Caco-2 (cell line): ENCODE measurements at places on chromosomes 1 and 21. TPM values are rescaled to one million over a fixed set of nuclear protein-coding genes. Genes with fewer than 3 reads are reported as not detected.
A peak's percentile ranks its signal among the peaks of the same experiment; 100 is the strongest.

- H3K27ac ChIP-seq: no peak overlapping the region
- no peaks in the 10 kb centered on the region for H3K27me3 ChIP-seq
- DNase-seq: no peak
- no peaks in the 10 kb centered on the region for H3K4me1 ChIP-seq
Observed at GRCh38 chr1:147223740-147224615, 1.2 kb downstream of the FMO5 start.

DNA sequence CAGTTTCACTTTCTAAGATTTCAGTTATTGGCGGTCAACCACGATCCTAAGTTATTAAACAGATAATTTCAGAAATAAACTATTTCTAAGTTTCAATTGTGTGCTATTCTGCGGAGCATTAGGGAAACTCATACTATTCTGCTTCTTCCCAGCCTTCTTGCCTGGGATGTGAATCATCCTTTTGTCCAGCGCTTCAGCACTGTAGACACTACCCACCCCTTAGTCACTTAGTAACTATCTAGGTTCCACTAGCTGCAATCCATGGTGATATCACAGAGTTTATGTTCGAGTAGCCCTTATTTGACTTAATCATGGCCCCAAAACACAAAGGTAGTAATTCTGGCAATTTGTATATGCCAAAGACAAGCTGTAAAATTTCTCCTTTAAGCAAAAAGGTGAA, 279.9 kb upstream of the ADAMTS5 start:
- no peaks in the 10 kb centered on the region for H3K4me1 ChIP-seq
- H3K27me3 ChIP-seq: no peaks in the 10 kb centered on the region
- no peak for DNase-seq
- no peaks in the 10 kb centered on the region for H3K36me3 ChIP-seq

GRCh38 chr1:178238722-178239510, 145.0 kb downstream of the RASAL2 start:
- H3K36me3 ChIP-seq: no peaks in the 10 kb centered on the region
- peak; percentile 17 for DNase-seq
- no peak overlapping the region for H3K4me3 ChIP-seq
- no peak overlapping the region for H3K27ac ChIP-seq

NUF2 gene
- total RNA-seq: 33.8 and 40.0 TPM in 2 replicates

C1orf94 gene
- not detected in 2 replicates for total RNA-seq

DNA sequence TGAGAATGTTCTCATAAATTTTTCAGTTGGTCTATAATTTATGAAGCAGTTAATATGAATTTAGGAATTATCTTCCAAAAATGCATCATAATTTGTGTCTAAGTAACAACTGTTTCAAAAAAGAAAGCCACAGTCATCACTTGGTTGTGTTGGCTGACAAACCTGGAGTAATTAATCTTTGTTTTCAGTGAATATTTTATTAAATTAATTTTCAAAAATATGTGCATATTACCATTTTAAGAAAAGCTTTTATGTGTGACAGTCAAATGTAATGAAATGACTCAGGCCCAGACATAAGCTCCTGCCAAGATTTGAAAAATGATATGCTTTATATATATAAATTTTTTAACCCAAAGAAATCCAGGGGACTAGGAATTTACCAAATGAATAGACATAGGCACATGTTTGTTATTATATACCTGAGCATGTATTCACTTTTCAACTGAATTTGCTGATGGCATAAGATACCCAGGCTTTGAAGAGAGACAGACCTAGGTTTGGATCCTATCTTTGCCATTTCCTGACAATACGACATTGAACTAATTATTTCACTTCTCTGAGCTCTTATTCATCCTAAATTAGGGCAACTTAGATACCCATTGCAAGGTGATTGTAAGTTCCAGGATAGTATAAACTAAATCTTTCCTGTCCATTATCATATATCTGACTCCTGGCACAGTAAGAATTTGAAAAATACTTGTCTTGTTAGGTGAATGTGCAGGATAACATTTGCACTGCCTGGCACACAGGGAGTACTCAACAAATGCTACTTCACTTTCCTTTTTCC, 729.5 kb upstream of the ADGRL2 start:
- H3K36me3 ChIP-seq: no peaks in the 10 kb centered on the region
- no peak overlapping the region for H3K4me3 ChIP-seq
- no peak for DNase-seq
- no peaks in the 10 kb centered on the region for H3K27me3 ChIP-seq
- H3K4me1 ChIP-seq: no peaks in the 10 kb centered on the region

DNA sequence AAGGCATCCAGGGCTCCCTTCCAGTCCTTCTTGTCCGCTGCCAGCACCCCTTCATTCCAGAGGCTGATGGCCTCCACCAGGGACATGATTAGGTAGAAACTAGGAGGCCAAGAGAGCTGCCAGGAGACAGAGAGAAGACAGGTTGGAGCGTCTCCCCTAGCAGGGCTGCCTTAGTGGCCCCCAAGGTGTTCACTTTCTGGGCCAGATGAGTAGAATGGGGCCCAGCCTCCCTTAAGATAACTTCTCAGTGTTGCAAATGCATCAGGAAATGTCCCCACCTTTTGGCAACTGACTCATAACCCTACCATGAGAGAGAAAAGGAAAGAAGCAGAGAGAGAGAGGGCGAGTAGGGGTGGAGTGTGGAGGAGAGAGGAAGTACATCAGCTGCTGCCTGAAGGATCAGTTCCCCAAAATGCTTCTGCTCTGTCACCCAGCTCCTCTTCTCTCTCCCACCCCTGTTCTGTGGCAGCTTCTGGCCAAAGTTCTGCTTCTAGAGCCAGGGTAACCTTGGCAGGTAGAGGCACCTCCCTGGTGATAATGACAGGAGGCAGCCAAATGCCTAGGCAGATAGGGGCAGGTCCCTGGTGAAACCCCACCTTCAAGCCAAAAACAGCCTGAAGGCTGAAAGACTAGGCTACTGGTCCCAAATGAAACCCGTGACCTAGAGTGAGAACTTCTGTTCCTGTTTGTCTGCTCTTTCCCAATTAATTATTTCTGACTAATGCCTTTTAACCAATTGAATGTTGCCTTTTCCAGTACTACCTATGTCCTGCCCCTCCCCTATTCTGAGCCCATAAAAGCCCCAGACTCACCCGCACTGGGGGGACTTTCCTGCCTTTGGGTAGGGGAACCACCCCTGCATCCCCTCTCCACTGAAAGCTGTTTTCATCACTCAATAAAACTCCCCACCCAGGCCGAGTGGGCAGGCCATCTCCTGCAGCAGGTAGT, at the start of gene NCF2:
Gene NCF2, minus strand, starts transcription at position 216 of the 948 bp plus-strand sequence. Its CDS starts 130 bp downstream, at position 86.
- H3K27ac ChIP-seq: no peak within 1 kb of the TSS
- no peaks in the 10 kb centered on the region for H3K27me3 ChIP-seq
- DNase-seq: no peak
- H3K4me3 ChIP-seq: no peak within 1 kb of the TSS
- no peaks in the 10 kb centered on the region for H3K4me1 ChIP-seq
- H3K36me3 ChIP-seq: no peaks in the 10 kb centered on the region

NOTCH2 gene
- total RNA-seq: 41.1 and 45.2 TPM in 2 replicates

DNA sequence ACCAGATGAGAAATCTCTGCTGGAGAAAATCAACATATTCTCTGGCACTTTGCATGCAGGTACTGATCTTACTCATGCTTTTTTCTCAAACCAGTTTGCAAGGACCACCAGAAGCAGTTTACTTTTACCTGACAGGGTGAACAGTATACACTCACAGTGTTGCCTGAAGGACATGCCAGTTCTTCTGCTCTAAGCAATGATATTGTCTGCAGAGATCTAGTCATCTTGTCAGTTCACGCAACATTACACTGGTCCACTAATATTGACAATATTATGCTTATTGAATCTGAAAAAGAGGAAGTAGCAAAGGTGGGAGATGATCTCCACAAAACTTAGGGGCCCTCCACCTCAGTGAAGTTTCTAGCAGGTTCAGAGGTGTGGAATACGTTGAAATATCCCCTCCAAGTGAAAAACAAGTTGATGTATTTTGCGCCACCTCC, 3.8 kb upstream of the S100B start:
- H3K27me3 ChIP-seq: no peaks in the 10 kb centered on the region
- no peak for DNase-seq
- H3K4me3 ChIP-seq: no peak overlapping the region
- H3K36me3 ChIP-seq: no peaks in the 10 kb centered on the region
- H3K4me1 ChIP-seq: no peaks in the 10 kb centered on the region
- H3K27ac ChIP-seq: no peak overlapping the region

TXLNA gene
- 33.2 and 35.0 TPM in 2 replicates for total RNA-seq

GRCh38 chr1:232249339-232249738, 380.6 kb downstream of the SIPA1L2 start:
- no peaks in the 10 kb centered on the region for H3K4me1 ChIP-seq
- DNase-seq: no peak
- H3K27me3 ChIP-seq: no peaks in the 10 kb centered on the region
- peak overlapping the region; percentile 46 for H3K27ac ChIP-seq

GPA33 gene
- total RNA-seq: not detected in 2 replicates

HMGN2 gene
- total RNA-seq: 389 and 421 TPM in 2 replicates

GRCh38 chr1:3510136-3510955, 55.9 kb downstream of the ARHGEF16 start:
- H3K36me3 ChIP-seq: no peaks in the 10 kb centered on the region
- H3K4me1 ChIP-seq: no peaks in the 10 kb centered on the region
- no peaks in the 10 kb centered on the region for H3K27me3 ChIP-seq
- no peak overlapping the region for H3K27ac ChIP-seq
- no peak overlapping the region for H3K4me3 ChIP-seq

KRTAP7-1 gene
- total RNA-seq: not detected in 2 replicates

FNDC7 gene
- 0.16 TPM in 1 of 2 replicates, not detected in the other for total RNA-seq

GRCh38 chr1:225977937-225978748, 21.0 kb downstream of the SDE2 start:
- H3K27me3 ChIP-seq: no peaks in the 10 kb centered on the region
- no peak overlapping the region for H3K27ac ChIP-seq
- peaks cover 3% of the 10 kb centered on the region for H3K36me3 ChIP-seq
- H3K4me1 ChIP-seq: no peaks in the 10 kb centered on the region

DNA sequence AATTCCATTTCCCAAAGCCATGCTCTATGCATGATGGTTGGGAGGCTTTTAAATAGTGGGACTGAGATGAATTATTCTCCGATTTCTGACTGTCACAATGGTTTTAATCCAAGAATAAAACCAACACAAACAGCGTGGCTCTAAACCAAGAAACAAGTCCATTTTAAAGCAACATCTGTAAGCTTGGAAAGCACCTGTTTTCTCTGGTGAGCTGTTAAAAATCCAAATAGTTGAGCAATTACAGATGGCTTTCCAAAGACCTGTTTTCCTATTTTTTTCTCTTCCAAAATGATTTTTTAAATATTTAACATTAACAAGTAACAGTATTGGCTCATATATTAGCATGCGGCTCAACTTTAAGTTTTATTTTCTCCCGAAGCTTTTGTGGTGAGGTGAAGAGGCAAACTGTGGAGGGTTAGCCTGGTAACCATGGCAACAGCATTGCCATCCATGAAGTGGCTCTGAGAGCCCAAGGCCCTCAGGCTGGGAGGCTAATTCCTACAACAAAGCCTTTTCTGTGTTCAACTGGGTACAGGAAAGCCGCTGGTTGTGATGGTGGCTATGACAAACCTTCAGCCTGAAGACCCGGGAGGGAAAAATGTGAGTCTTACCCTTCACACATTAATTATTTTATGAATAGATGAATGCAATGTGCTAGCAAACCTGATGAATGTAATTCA, 56.7 kb upstream of the B3GALT5 start:
- H3K4me1 ChIP-seq: no peaks in the 10 kb centered on the region
- H3K36me3 ChIP-seq: no peaks in the 10 kb centered on the region
- H3K27me3 ChIP-seq: no peaks in the 10 kb centered on the region
- no peak overlapping the region for H3K27ac ChIP-seq

DNA sequence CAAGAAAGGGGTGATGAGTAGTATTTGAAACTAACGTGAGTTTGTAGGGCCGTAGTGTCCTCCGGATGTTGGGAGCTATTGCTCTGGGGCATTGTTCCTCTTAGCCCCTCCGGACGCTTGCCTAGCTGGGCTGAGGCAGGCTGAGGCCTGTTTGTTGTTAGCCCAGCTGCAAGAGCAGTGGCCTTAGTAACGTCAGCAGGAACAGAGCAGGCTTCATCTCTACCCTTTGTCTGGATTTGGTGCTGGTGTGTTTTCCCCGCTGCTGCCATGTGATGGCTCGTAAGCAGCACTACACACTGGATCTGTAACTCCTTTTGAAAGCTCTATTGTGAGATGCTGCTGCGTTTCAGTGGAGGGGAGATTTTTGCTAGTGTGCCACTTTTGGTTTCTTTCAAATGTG, 57.6 kb downstream of the DNM3 start:
- no peaks in the 10 kb centered on the region for H3K27me3 ChIP-seq
- no peaks in the 10 kb centered on the region for H3K4me1 ChIP-seq
- DNase-seq: no peak
- H3K36me3 ChIP-seq: no peaks in the 10 kb centered on the region

- no peak overlapping the region for H3K4me3 ChIP-seq
- H3K27me3 ChIP-seq: no peaks in the 10 kb centered on the region
- H3K36me3 ChIP-seq: no peaks in the 10 kb centered on the region
- H3K4me1 ChIP-seq: peaks cover 16% of the 10 kb centered on the region
- H3K27ac ChIP-seq: no peak overlapping the region
Observed at GRCh38 chr1:218616681-218617080, 271.5 kb downstream of the TGFB2 start.

GRCh38 chr1:52571783-52572182, 18.9 kb upstream of the TUT4 start:
- no peak for DNase-seq
- H3K4me1 ChIP-seq: no peaks in the 10 kb centered on the region
- no peaks in the 10 kb centered on the region for H3K36me3 ChIP-seq

GRCh38 chr1:160550572-160551034, 27.5 kb upstream of the SLAMF6 start:
- DNase-seq: no peak
- no peaks in the 10 kb centered on the region for H3K4me1 ChIP-seq
- H3K27me3 ChIP-seq: no peaks in the 10 kb centered on the region
- no peaks in the 10 kb centered on the region for H3K36me3 ChIP-seq
- no peak overlapping the region for H3K27ac ChIP-seq

DNA sequence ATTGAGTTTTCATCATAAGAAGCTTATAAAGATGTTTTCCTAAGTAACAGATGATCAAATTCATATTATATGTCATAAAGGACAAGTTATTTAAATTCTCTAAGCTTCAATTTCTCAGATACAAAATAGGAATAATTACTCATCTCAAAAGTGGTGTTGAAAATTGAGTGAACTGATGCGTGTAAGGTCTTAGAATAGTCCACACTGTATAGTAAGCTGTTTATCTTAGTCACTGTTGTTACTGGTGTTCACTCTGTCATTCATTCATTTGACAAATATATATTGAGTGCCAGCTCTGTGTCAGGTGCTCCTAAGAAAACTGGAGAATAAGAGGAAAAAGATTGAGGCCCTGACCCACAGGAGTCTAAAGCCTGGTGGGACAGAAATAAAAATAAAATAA, 186.3 kb upstream of the BRINP3 start:
- DNase-seq: no peak
- H3K36me3 ChIP-seq: no peaks in the 10 kb centered on the region
- no peak overlapping the region for H3K27ac ChIP-seq
- H3K4me1 ChIP-seq: no peaks in the 10 kb centered on the region

DNA sequence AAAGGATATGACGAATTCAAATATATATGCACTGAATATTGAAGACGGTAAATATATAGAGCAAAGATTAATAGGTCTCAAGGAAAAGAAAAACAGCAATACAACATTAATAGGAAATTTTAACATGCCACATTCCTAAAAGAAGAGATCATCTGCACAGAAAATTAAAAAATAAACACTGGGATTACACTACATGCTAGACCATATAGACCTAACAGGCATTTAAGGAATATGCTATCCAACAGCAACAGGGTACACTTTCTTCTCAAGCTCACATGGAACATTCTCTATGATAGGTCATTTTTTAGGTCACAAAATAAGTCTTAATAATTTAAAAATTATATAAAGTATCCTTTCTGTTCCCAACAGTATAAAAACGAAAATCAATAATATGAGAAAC, 1038.3 kb downstream of the KCNT2 start:
- H3K36me3 ChIP-seq: no peaks in the 10 kb centered on the region
- H3K4me1 ChIP-seq: no peaks in the 10 kb centered on the region
- no peak for DNase-seq

- no peaks in the 10 kb centered on the region; the same call in none of the 2 replicates for H3K36me3 ChIP-seq
- H3K4me1 ChIP-seq: no peaks in the 10 kb centered on the region
- H3K27ac ChIP-seq: no peak overlapping the region
- no peak overlapping the region for H3K4me3 ChIP-seq
- no peak for DNase-seq
- no peaks in the 10 kb centered on the region for H3K27me3 ChIP-seq
Observed at GRCh38 chr1:6545276-6546112, 8.8 kb downstream of the NOL9 start.
